ENCODE measurements at places on chromosomes 7 and 10.

DNA sequence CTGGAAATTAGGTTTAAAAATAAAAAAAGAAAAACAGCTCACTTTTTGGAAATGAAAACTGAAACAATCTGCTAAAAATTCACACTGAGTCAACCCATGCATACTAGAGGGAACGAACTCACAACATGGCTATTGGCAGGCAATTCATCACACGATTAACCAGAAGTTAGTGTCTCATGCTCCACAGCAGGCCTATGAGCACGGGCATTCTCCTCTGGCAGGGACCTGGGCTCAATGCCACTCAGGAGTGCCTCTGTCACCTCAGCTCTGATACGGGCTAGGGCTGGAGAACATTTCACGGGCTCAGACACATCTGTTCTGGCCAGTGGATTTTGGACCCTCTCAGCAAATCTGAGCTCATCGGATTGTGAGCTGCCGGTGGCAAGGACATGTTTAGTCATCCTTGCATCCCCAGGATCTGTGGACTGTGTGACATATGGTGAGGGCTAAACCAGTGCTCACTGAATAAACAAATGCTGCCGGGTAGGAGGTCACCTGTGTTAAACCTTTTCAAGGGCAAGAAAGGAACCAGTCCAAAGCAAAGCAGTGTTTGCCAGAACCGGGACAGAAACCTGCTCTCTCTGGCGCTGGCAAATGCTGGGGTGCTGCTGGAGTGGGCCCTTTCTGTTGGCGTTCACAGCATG is 40.1 kb downstream of the POLR3A start:
- no peak for DNase-seq

GRCh38 chr10:73967022-73967429 is 30.9 kb upstream of the VCL start:
- no peak for DNase-seq

GRCh38 chr10:103781329-103782061 is 73.9 kb downstream of the SH3PXD2A start:
- no peak for DNase-seq

- no peak for DNase-seq
These were observed 84.4 kb upstream of the NANOS1 start for GRCh38 chr10:118944959-118945633.

GRCh38 chr10:84158061-84158460 is 15.5 kb upstream of the GPR15LG start:
- no peak for DNase-seq

DNA sequence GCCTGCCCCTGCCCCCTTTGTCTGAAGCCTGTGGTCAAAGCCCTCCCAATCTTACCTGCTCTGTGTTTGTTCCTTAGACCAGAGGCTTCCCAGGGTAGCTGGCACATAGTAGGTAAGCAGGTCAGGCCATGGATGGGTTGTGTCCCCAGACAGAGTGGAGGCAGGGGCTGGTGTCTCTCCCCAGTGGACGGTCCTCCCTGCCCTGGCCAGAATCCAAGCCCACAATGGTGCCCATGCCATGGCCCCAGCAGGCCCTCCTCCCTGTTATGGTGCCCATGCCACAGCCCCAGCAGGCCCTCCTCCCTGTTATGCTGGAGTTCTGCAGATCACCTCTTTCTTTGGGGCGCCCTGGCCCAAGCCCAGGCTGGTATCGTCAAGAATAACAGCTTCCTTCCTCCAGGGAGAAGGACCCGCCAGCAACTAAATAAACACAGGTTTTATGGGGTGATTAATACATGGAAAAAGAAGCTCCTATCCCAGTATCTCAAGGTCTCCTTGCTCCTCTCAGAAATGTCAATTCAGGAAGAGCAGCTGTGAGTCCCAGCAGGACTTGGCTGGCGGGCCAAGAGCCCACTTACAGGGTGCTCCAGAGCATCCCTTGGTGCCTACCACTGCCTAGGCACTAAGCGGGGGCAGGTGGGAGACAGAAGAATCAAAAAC is 82.0 kb downstream of the NEURL1 start:
- no peak for DNase-seq

DNA sequence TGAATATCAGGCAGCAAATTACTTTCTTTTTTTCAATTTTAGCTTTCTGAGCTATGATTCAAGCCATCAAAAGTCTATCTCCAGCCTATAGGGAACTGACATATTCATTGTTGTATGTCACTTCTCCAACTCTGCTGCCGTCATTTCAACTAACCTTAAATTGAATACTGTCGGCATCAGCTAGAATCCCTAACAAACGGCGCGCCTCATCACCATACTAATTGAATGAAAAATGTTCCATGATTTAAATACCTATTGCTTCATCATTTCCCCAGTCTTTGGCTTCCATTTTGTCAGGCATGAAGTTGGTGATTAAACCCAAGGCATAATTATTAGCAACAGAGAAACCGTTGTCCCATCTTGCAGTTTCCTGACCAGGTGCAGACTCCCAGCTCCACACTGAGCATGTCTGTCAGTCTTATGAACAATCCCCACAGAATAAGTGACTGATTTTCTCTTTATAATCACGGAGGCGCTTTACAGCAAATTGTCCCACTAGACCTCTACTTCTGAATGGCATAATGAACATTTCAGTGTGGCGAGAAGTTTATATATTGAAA is 83.5 kb upstream of the NPY start:
- no peak for DNase-seq

DNA sequence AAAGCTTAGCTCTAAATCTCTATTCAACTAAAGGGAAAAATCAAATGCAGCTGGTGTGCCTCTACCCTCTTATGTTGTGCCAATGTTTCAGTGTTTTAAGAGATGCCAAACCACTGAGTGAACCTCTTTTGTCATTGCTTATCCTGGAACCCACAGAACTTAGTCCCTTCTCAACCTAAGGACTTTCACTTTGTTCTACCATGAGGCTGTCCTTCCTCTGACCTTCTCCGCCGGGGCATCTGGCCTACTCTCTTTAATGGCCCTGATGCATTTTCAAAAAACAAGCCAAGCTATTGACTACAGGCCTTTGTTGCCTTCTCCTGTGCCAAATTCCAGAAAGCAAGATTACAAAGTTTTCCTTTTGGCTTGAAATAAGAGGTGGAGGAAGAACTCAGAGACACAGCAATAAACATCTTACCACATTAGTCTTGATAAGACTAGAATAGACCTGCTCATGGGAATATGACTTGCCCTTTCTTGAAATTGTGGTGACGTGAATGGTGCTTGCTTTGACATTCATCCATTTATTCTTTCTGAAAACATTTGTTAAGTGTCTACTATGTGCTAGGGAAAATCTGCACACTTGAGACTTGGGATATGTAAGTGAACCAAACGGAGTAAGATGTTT is 253.2 kb upstream of the SMIM30 start:
- no peak for DNase-seq

GRCh38 chr7:12731214-12731656 is 43.8 kb downstream of the ARL4A start:
- DNase-seq = no peak

- DNase-seq = no peak
These were observed 75.3 kb upstream of the NFE2L3 start for GRCh38 chr7:26076691-26077090.

DNA sequence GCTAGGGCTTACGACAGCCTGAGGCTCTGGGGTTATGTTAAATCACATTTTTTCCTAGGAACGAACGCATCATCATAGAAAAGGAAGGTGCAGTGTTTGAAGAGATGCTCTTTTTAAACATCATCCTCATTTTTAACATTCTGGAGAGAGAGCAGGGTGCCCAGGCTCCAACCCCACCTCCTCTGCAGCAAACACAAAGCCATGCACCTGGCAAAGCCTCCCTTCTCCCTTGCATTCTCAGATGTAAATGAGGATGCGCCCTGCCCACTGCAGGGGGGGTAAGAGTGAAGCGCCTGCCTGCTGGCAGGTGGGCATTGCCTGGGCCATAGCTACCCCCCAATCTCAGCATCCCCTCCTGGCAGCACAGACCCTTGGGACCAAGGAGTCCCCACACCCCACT is 92.4 kb downstream of the PTPRN2 start:
- DNase-seq = no peak

GRCh38 chr10:26790221-26790995 is 70.3 kb downstream of the ABI1 start:
- no peak for DNase-seq

DNA sequence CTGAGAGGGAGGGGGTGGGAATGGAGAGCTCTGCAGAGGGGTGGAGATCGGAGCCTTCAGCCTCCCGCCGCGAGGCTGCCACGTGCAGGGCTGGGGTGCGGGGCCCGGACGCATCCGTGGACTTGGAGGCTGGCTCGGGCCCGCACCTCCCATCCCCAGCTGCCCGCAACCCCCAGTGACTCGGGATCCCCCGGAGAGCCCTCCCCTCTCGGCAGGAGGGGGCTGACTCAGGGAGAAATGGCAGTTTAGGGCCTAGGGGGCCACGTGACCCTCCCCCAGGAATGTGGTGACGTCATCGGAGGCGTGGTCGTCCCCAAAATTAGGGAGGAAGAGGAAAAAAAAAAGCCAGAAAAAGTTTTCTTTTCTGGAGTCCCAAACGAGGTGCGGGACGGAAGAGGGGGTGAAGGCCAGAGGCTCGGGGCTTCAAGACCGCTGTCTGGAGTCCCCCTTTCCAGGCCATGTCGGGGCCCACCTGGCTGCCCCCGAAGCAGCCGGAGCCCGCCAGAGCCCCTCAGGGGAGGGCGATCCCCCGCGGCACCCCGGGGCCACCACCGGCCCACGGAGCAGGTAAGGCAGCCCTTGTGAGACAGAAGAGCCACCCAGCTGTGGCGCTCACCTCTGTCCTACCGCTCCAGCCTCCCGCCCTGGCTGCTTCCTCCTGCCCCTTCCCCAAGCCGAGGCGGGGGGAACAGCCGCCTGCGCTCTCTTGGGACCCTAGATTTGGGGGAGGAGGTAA is at the start of gene TRIP6:
Gene TRIP6, plus strand, starts transcription at position 348 of the 736 bp plus-strand sequence. Its CDS starts 111 bp downstream, at position 459.
- DNase-seq = no peak

Data from T follicular helper cell (primary cell).